Smooth muscle cell of bladder (primary cell): ENCODE measurements at places on chromosomes 2 and 18. TPM values are rescaled to one million over a fixed set of nuclear protein-coding genes. Genes with fewer than 3 reads are reported as not detected.

The GLI2 gene
- 6.4 and 11.3 TPM in 2 replicates for total RNA-seq

The TMEM127 gene
- 11.8 and 17.8 TPM in 2 replicates for total RNA-seq

The SMPD4 gene
- 7.1 and 8.0 TPM in 2 replicates for total RNA-seq

The RGPD4 gene
- under 0.01 TPM in 1 of 2 replicates, not detected in the other for total RNA-seq

The TMEM178A gene
- total RNA-seq: 1.3 and 1.7 TPM in 2 replicates

The MERTK gene
- total RNA-seq: 0.14 and 0.28 TPM in 2 replicates

The ZNF407 gene
- total RNA-seq: 11.7 and 17.8 TPM in 2 replicates

The LYPD6B gene
- 0.18 and 2.0 TPM in 2 replicates for total RNA-seq

The DAPL1 gene
- total RNA-seq: not detected in 2 replicates

The SLC30A3 gene
- total RNA-seq: under 0.01 TPM in 1 of 2 replicates, not detected in the other

The TMEM182 gene
- total RNA-seq: 1.6 and 3.3 TPM in 2 replicates

The TCF23 gene
- total RNA-seq: not detected in 2 replicates

The INO80C gene
- total RNA-seq: 3.1 and 4.0 TPM in 2 replicates

The NT5DC4 gene
- total RNA-seq: not detected in 2 replicates

The RIT2 gene
- total RNA-seq: not detected in 2 replicates

The CCL20 gene
- total RNA-seq: 0.28 TPM in 1 of 2 replicates, not detected in the other

The PLA2R1 gene
- total RNA-seq: 7.5 and 10.0 TPM in 2 replicates

The MRO gene
- total RNA-seq: under 0.01 and 0.18 TPM in 2 replicates

The MAP3K19 gene
- total RNA-seq: not detected in 2 replicates

The ALLC gene
- total RNA-seq: not detected in 2 replicates

The HS1BP3 gene
- 24.5 and 27.5 TPM in 2 replicates for total RNA-seq

The SP9 gene
- not detected in 2 replicates for total RNA-seq

The E2F6 gene
- total RNA-seq: 7.8 and 9.0 TPM in 2 replicates

The VWA3B gene
- total RNA-seq: under 0.01 and 0.09 TPM in 2 replicates

The ADD2 gene
- total RNA-seq: 0.37 TPM in 1 of 2 replicates, not detected in the other

The UBE2E3 gene
- 26.0 and 31.9 TPM in 2 replicates for total RNA-seq

The OSBPL1A gene
- 43.5 and 45.5 TPM in 2 replicates for total RNA-seq

The AQP12B gene
- not detected in 2 replicates for total RNA-seq

The HOXD12 gene
- total RNA-seq: not detected in 2 replicates

The NOSTRIN gene
- 0.09 and 0.14 TPM in 2 replicates for total RNA-seq

The ASAP2 gene
- total RNA-seq: 15.1 and 16.9 TPM in 2 replicates

The IL1RL1 gene
- 0.14 and 0.18 TPM in 2 replicates for total RNA-seq

The TXNDC9 gene
- total RNA-seq: 38.9 and 45.1 TPM in 2 replicates

The DDX18 gene
- total RNA-seq: 45.2 and 49.4 TPM in 2 replicates

The KCNG2 gene
- 1.3 and 4.7 TPM in 2 replicates for total RNA-seq

The ELOA2 gene
- total RNA-seq: under 0.01 TPM in 1 of 2 replicates, not detected in the other

The C2orf80 gene
- total RNA-seq: not detected in 2 replicates

The EFR3B gene
- 0.71 and 1.4 TPM in 2 replicates for total RNA-seq

The ALK gene
- total RNA-seq: under 0.01 TPM in 2 replicates

The RBM44 gene
- 0.14 and 0.28 TPM in 2 replicates for total RNA-seq

The ZNF521 gene
- 25.0 and 37.3 TPM in 2 replicates for total RNA-seq

The ST6GAL2 gene
- total RNA-seq: under 0.01 and 1.1 TPM in 2 replicates
